Neural crest cell (in vitro differentiated cells): ENCODE measurements at places on chromosomes 3 and 15. TPM values are rescaled to one million over a fixed set of nuclear protein-coding genes. Genes with fewer than 3 reads are reported as not detected.

GREM1 gene
- total RNA-seq = 0.07 and 0.09 TPM in 2 replicates

GOLGA8R gene
- 0.58 and 0.82 TPM in 2 replicates for total RNA-seq

PLA2G4F gene
- not detected in 2 replicates for total RNA-seq

MKRN3 gene
- total RNA-seq = 3.0 and 3.8 TPM in 2 replicates

GOLGA6L4 gene
- total RNA-seq = 2.0 and 2.1 TPM in 2 replicates

NPAP1 gene
- 0.23 and 0.30 TPM in 2 replicates for total RNA-seq

DNA sequence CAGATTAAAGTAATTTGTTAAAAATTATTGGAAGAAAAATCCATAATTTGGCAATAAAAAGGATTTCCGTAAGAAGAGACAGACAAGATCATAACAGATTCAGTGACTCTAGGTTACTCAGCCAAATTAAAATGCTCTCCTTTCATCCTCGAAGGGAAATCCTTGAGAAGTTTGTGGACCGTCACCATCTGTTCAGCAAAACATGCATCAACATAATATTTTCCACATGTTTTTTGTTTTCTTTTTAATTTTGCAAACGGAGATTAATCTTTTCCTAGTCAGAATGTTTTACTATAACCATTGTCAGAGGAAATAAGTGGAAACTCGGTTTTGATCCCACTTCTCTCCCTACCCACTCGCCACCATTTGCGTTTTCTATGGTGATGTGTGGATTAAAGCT, 128.3 kb downstream of the TMCO5A start:
- H3K27me3 ChIP-seq = no peaks in the 10 kb centered on the region
- H3K4me3 ChIP-seq = no peak overlapping the region
- no peak for DNase-seq
- peaks cover 35% of the 10 kb centered on the region for H3K4me1 ChIP-seq

GRCh38 chr3:128874481-128875180, 4.8 kb upstream of the ACAD9 start:
- no peak overlapping the region for H3K4me3 ChIP-seq
- H3K4me1 ChIP-seq = peaks cover 21% of the 10 kb centered on the region
- DNase-seq = no peak
- H3K27ac ChIP-seq = no peak overlapping the region
- no peaks in the 10 kb centered on the region for H3K36me3 ChIP-seq

DNA sequence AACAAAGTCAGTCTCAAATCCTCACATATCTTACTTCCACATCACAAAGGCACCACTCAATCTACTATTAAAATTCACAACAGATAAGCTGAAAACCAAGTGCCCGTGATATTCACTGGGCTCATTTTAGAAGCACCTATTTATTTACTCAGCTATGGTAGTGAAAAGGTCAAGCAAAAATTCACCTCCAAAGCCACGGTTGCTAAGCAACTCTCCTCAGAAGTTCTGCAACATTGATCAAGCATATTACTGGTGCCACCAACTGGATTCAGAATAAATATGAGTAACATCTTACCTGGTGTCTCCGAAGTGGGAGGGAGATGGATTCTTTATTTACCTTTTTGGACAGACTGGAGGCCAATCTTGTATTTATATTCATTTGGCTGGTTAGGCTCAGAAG, 714.8 kb downstream of the FHIT start:
- no peak overlapping the region for H3K27ac ChIP-seq
- peaks cover 2% of the 10 kb centered on the region for H3K36me3 ChIP-seq
- no peak for DNase-seq
- H3K27me3 ChIP-seq = no peaks in the 10 kb centered on the region

DNA sequence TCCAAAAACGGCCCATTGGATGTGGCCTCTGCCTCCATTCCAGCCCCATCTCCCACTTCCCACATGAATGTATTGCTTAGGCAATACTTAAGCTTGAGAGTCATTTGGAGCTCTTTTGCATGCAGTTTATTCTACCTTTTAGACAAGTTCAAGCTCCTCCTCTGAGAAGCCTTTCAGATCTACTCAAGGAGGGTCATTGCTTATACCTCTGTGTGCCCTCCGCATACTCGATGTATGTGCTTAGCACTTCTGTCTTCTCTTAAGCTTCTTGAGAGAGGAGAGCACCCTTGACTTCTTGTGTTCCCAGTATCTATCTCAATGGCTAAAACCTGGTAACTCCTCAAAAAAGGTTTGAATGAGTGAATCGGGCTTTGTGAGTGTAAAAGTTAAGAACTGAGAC, 6.6 kb upstream of the UBE3A start:
- peaks cover 7% of the 10 kb centered on the region for H3K36me3 ChIP-seq
- no peaks in the 10 kb centered on the region for H3K4me1 ChIP-seq
- no peak overlapping the region for H3K4me3 ChIP-seq
- DNase-seq = no peak

DNA sequence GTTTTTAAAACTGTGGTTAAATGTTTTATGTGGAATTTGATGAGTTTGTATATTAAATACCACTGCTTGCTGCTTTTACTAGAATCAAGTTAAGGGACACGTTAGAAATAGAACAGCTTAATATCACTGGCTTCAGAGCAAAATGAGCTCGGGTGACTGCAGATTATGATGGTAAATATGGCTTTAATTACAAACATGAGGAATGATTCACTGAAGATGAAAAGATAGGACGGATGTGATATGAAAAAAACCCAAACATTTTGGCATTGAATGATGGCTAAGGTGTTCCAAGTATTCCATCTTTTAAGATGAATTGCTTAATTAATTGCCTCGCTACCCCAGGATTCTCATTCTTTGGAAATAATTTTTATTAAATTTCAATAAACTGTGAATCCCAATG, 33.7 kb downstream of the SLC24A1 start:
- H3K27ac ChIP-seq = no peak overlapping the region
- H3K4me3 ChIP-seq = no peak overlapping the region

GRCh38 chr15:25740383-25741255, 122.5 kb downstream of the ATP10A start:
- no peak overlapping the region for H3K4me3 ChIP-seq
- H3K27me3 ChIP-seq = no peaks in the 10 kb centered on the region
- peaks cover 33% of the 10 kb centered on the region for H3K4me1 ChIP-seq
- H3K36me3 ChIP-seq = peaks cover 4% of the 10 kb centered on the region
- DNase-seq = no peak

DNA sequence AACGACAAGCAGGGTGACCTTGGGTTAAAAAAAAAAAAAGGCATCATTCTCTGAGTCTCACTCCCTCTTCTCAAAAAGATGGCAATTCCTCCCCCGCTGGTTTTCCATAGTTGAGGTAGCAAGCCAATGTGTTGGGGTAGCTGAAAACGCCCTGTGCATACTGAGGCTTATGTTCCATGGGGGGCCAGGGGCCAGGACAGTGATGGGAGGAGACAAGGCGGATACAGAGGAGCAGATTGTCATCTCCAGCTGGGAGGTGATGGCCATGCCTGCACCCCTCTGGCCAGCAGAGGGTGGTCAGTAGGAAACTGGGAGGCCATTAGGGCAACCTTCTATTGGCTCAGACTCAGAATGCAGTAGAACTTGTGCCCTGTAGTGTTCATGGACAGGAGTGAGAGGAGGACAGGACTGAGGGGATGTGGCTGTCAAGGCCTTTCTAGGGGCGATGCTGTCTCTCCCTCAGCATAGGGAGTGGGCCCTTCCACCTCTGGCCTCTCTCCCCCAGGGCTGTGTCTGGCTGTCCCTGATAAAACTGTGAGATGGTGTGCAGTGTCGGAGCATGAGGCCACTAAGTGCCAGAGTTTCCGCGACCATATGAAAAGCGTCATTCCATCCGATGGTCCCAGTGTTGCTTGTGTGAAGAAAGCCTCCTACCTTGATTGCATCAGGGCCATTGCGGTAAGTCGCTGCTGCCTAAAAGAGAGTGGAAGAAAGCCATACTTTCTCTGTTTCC, 1.9 kb downstream of the TF start:
- H3K4me3 ChIP-seq = no peak overlapping the region
- peaks cover 3% of the 10 kb centered on the region for H3K4me1 ChIP-seq
- no peaks in the 10 kb centered on the region for H3K36me3 ChIP-seq
- no peak for DNase-seq
- no peak overlapping the region for H3K27ac ChIP-seq

- DNase-seq = no peak
- no peak overlapping the region for H3K4me3 ChIP-seq
- peaks cover 9% of the 10 kb centered on the region for H3K4me1 ChIP-seq
- no peaks in the 10 kb centered on the region for H3K27me3 ChIP-seq
Observed at GRCh38 chr3:34863485-34863884, 775.8 kb upstream of the ARPP21 start.

DNA sequence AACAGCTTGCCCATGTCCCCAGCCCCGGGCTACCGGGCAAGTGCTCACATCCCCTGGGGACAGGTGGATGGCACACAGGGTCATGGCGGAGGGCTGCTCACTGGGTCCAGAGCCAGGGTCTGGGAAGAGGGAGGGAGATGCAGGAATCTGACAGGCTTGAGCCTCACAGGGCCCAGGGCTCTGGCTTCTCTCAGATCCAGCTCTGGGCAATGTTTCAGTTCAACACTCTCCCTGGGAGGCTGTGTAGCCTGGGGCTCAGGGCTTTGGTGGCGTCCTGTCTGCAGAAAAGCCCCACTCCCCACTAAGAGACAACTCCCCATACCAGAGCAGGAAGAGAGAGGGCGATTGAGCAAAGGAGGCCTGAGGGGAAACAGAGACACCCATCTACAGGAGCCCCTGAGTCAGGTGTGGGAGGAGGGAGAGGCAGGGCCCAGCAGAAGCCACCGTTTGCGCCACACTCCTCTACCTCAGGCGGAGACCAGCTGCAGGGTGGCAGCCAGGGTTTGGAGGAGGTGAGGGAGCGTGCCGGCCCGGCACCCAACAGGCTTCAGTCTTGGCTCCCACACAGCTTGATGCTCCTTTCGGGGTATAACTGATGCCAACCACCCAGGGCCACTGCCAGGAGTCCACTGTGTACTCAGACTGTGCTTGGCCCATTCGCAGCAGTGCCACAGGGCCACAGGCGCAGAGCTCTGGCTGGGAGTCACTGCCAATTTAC, 16.8 kb upstream of the SRP14 start:
- no peak overlapping the region for H3K27ac ChIP-seq
- no peak for DNase-seq
- H3K4me1 ChIP-seq = peaks cover 23% of the 10 kb centered on the region
- no peak overlapping the region for H3K4me3 ChIP-seq

GRCh38 chr3:166554023-166554422, 716.8 kb upstream of the BCHE start:
- no peak overlapping the region for H3K4me3 ChIP-seq
- no peaks in the 10 kb centered on the region for H3K27me3 ChIP-seq
- no peaks in the 10 kb centered on the region for H3K36me3 ChIP-seq
- no peaks in the 10 kb centered on the region for H3K4me1 ChIP-seq
- no peak overlapping the region for H3K27ac ChIP-seq
- no peak for DNase-seq
